ENCODE measurements at places on chromosomes 1 and 21.

GRCh38 chr1:15384301-15384901 lies 25.3 kb upstream of the EFHD2 start:
- DNase-seq: no peak

GRCh38 chr1:65725064-65725463 lies 67.6 kb upstream of the PDE4B start:
- DNase-seq: no peak

DNA sequence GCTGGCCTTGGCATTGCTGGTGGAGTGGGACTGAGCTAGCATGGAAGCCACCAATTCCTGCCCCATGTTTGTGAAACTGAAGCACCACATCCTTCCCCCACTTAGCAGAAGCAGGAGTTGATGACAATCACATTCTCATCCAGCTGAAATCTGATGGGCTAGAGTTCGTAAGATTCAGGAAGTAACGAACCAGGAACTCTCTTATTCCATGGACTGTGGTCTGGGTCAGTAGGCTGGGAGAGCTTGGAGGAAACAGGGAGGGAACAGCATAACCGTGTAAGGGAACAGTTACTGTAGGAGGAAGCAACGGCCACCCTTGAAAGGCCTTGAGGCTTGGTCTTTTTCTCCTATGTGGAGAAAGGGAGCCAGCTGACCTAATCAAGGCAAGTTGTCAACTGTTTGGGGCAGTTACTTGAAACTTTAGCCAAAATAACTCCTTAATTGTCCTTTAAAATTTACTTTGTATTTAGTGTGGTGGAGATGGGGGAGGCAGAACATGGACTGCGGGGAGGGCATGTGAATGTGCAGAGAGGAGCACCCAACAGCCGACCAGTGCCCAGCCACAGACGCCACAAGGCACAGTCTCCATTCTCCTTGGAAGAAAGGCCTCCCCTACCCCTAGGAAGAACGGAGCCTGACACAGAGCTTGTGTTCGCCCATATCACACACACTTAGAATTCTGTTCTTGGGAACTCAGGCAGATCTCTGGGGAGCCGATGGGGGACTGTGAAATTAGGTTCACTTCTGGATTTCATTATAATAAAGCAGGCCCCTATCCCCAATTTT lies 2.0 kb upstream of the COQ8A start:
- DNase-seq: no peak

- no peak for DNase-seq
Measured at GRCh38 chr1:110165761-110166231, 15.5 kb downstream of the SLC6A17 start.

DNA sequence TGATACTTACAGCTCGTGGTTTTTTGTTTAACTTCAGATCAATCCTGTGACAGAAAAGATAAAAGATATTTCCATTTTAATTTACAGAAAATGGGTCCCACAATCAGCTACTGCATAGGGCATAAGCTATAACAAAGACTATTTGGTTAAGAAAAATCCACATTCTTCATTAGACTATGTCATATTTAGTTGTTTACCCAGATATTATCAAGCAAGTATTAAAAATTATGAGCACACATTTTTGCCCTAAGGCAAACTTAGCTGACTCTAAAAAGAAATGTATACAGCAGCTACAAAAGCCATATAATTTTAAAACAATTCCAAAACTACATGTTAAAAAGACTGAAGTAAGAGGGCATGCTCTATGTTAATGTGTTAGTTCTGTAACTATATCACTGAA lies 18.7 kb downstream of the MEAF6 start:
- no peak for DNase-seq

DNA sequence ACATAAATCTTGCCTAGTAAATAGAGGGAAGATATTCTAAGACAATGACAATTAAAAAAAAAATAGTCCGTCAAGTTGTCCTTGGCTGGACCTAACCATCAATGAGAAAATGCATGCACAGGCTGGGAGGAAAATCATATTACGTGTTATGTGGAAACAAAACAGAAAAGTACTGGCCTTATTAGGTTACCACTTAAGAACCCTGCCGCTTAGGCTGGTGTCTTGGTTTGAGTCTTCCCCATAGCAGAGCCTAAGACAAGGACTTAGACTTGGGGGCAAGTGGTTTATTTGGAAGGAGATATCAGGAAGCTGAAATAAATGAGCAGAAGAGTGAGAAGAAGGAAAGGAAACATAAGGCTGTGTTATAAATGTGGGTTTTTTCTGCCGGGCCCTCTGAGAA lies 186.4 kb downstream of the MRPL39 start:
- DNase-seq: no peak

GRCh38 chr1:229271448-229272159 lies 693 bp downstream of the RAB4A start:
- DNase-seq: no peak

DNA sequence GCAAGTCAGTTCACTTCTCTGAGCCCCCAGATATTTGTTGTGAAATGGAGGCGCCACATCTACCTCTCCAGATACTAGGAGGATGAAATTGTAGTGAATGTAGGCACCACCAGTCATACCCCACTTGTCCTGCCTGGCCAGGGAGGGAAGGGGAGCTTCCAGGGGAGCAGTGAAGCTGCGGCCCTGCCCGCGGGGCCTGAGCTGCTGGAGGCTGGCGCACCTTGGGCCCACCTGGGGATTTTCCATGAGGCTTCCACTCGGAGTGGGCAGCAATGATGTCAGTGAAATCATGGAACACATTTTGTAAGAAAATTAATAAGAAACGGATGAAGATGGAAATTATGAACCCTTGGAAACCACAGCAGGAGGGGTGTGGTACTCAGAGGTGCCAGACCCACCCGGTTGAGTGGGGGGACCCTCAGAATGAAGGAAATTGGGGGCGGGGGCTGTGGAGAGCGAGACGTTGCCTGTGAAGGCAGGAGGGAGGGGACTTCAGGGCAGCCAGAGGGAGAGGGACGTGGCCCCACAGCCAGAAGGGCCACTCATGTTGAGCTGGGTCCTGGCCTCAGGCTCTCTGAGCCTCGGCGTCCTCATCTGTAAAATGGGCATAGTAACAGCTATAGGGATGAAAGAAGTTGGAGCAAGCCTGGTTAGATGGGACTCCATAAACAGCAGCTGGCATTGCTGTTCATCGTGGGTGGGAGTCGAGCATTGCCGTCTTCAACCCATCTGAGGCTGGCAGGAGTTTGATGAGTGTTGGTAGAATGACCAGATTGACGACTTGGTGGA lies 101.6 kb downstream of the EPHB2 start:
- no peak for DNase-seq

DNA sequence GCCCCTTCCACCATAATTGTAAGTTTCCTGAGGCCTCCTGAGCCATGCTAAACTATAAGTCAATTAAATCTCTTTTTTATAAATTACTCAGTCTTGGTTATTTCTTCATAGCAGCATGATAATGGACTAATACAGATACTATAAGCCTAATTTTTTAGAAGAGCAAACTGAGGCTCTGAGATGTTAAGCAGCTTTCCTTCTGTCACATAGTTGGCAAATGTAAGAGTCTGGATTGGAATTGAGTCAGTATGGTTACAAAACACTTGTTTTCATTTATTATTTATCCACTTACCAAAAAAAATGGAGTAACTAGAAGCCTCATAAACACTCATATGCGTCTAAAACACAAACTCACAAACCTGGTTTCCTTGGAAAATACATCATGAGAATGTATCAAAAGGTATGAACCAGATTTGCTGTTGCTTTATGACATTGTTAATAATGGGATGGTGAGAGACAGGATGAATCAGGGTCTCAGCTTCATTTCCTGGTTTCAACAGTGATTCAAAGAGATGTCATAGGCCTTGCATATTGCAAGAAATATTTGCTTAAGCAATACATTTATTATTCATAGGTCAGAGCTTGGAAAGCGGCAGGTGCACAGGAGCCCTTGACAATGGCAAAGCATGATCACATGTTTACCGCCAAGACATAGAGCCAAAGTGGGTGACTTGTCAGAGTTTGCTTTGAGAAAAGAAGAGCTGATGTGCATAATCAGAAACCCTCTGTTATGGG lies 221.5 kb downstream of the GRIK1 start:
- no peak for DNase-seq

DNA sequence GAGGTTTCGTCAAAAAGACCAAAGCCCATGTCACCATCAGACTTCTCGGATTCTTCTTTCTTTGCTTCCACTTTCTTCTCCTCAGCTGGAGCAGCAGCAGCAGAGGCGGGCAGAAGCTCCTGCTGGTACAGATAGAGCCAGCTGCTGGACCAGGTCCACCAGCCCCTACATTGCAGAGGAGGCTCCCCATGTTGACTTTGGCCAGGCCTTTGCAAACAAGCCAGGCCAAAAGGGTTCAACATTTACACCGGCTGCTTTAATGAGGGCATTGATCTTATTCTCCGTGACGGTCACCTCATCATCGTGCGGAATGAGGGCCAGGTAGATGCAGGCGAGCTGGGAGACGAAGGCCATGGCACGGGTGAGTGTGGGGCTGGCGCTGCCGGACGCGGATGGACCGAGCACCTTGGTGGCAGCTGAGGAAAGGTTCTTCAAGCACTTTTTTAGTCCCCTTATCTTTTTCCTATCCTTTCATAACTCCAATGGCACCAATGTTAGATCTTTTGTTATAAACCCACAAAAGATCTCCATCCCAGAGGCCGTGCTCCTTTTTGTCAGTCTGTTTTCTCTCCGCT lies 358.5 kb downstream of the RGS7 start:
- DNase-seq: no peak

GRCh38 chr1:39187275-39188046 lies 17.0 kb upstream of the MACF1 start:
- DNase-seq: no peak

GRCh38 chr1:223803211-223803610 lies 42.5 kb downstream of the TP53BP2 start:
- no peak for DNase-seq

- no peak for DNase-seq
Measured at GRCh38 chr1:46133781-46134350, 1.4 kb upstream of the PIK3R3 start.

DNA sequence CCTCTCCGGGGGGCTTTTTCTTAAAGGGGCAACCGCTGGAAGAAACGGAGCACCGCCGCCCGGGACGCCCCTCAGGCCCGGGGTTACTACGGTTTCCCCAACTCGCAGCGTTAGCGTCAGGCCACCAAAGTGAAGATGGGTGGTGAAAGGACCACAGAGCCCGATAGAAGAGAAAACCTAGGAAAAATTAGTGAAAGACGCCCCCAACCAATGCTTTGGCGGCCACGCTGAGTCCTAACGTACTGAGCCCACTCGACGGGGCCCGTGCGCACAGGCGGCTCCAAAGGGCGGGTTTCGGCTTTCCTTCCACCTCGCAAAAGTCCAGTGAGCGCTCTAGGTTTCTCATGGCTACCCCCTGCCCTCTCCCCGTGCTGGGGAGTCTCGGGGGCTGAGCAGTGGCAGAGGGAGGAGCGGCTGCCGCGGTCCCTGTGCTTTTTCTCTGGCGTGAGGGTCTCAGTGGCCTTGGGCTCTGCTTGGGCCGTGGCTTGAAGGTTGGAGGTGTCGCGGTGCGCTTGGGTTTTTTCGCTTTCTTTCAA lies 12.2 kb upstream of the SPEN start:
- DNase-seq: no peak

- DNase-seq: no peak
Measured at GRCh38 chr1:1232208-1232795, at the start of gene B3GALT6. TSS of gene B3GALT6 (plus strand) at chr1:1232237. CDS start at chr1:1232279, 42 bp downstream.

DNA sequence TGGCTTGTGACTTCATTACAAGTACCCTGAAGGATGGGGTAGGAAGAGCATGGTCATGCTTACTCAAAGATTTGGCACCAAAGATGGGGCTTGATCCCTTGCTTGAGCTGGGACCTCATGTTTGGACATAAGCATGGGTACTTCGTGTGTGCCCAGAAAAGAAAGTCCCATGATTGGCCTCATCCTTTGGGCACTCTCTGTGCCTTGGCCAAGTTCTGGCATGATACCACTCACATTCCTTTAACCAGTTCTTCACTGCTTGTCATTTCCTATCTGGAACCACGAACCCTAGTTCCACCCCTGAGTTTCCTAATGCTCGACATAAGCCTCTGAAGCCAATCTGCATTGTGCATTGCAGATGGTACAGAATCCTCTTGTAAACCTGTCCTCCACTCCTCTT lies 107.0 kb downstream of the NAV1 start:
- no peak for DNase-seq

DNA sequence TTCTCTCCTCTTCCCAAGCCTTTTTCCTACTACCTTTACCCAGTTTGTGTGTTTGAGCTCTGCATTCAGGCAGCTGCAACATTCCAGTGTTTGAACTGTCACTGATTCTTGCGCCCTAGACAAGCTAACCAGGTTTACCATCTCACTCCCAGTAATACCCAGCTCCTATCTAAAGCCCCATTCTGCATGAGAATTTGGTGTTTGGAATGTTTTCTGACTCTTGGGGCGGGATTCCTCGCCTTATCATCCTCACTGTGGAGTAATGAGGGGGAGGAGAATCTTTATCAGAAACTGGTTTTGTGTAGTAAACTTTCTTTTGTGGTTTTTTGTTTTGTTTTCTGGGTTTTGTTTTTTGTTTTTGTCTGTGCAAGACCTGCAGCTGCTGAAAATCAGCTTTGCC lies 36.5 kb downstream of the NCF2 start:
- no peak for DNase-seq

DNA sequence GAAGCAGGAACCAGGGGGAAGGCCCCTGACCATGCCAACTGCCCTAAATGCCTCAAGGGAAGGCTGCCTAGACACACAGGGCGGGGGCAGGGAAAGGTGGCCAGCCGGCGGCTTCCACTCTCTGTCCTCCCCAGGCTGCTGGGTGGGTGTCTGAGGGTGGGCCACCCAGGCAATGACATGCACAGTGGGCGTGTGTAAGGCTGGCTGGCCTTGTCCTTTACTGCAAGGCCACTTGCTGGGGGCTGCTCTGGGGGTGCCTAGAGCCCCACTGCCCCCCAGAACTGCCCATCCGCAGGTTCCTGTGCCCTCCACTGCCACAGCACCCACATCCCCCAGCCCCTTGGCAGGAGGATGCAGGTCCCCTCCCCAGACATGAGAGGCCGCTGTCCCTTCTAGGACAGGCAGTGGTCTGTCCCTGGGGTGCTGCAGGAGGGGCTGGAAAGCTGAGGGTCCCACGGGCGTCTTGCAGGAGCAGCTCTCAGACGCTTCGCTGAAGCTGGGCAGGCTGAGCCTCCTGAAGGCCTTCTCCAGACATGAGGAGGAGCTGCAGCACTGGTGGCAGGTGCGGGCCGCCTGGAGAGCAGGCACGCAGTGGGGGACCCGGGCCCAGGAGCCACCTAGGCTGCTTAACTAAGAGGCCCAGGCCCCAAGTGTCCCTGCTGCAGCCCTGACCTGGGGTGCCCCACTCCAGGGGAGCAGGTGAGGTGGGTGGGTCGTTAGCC lies 10.1 kb downstream of the CCDC27 start:
- DNase-seq: no peak

DNA sequence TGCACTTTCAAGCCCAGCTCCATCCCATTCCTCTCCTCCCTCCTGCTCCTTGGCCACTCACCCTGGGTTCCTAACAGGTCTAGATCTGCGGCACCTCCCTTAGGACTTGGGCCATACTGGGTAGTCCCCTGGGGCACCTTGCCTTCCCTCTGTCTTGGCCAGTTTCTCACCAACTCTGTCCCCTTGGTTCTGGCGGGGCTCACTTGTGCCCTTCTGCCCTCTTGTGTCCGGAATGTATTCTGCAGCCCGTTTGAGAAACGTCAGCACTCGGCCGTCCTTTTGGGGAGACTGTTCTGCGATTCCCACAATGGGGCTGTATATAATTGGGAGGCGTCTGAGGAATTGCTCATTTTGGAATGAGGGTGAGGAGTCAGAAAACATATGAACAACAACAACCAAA lies 162.4 kb downstream of the ZSCAN20 start:
- no peak for DNase-seq

GRCh38 chr1:42936309-42937078 lies 22.2 kb downstream of the SLC2A1 start:
- DNase-seq: no peak

GRCh38 chr1:16293538-16293937 lies 56.6 kb upstream of the CPLANE2 start:
- no peak for DNase-seq

All from cortex of kidney (tissue), 1 donor.